Posterior vena cava (tissue), 2 donors: ENCODE measurements at places on chromosomes 7 and 10. TPM values are rescaled to one million over a fixed set of nuclear protein-coding genes. Genes with fewer than 3 reads are reported as not detected.
A peak's percentile ranks its signal among the peaks of the same experiment; 100 is the strongest.

DNA sequence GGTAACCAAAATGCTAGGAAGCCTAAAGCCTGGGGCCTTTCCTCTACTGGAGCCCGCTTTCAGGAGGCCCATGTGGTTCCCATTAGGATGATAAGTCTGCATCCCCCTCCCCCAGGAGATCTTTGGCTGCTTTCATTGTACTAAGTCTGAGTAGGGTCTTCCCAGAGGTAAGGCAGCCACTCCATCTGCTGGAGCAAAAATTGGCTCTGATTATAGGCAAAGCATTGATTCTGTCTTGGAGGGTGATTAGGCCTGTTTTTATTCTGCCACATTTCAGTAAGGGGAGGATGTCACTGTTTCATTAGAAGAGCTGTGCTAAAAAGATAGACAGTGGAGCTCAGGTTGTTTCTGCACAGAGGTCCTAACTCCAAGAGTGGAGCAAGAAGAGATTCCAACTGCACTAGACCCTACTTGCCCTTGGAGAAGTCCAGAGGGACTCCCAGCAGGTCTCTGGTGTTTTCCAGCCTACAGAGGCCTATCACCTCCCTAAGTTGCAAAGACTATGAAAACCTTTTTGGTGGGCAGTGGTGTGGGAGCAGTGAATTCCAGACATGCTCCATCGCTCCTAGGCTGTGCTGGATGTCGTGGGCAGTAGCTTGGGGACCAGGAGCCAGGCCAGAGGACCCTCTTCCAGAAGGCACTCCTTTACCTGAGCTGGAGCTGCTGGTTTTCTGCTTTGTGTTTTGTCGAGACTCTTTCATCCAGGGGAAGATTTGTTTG is 7.1 kb upstream of the HOXA2 start:
- no peak for DNase-seq

The SEMA3D gene
- total RNA-seq = 19.8 TPM

- DNase-seq = no peak
These were observed 114.0 kb upstream of the TCF7L2 start for GRCh38 chr10:112835944-112836451.

- DNase-seq = no peak
These were observed 7.1 kb downstream of the VIM start for GRCh38 chr10:17235136-17235535.

DNA sequence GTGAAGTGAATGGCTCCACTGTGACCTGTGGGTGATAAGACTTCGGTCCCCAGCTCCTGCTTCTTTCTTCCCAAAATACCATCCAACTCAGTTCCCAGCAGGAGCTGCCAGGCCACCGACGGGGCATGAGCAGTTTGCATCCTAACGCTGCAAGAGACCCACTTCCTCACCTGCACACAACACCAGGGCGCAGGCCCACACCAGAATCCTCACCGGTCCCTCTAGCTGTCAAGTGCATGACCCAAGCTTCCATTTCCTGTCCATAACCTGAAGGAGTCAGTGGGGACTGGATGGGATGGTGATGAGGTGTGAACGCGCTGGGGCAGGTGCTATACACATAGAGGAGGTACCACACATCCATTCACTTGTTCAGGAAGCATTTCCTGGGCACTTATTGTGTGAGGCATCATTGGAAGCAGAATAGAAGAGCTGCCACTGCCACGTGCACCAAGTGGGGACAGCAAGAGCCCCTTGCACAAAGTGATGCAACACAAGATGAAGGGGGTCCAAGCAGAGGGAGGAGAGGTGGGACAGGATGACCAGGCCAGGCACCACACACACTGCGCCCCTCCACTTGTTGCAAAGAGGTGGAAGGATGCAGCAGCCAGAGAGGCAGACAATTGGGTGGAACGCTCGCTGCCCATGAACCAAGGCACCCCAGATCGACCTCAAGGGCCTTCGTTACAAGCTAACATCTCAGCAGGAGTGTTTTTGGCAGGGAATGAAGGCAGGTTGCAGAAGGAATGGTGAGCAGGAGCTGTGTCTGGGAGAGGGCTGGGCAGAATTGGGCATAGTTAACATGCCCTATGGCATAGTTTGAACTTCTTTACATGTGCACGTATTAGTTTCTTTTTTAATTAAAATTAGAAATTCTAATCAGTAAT is 605.8 kb upstream of the MGMT start:
- peak; percentile 52 for DNase-seq

The UFSP1 gene
- total RNA-seq = 3.3 TPM

DNA sequence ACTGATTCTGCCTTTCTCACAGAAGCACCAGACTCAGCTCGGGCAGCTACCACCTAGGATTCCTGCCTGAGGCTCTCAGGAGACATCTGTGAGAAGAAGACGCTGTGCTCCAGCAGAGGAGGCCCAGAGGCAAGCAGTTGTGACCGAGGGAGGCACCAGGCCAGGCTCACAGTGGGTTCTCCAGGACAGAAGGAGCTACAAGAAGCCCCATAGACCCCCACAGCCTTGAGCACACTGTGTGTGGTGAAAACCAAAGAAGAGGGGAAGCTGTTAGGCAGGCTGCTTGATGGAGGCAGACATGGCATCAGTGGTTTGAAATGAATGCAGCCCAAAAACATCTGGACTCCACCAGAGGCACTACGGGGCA is 198.8 kb downstream of the GRID1 start:
- no peak for DNase-seq

DNA sequence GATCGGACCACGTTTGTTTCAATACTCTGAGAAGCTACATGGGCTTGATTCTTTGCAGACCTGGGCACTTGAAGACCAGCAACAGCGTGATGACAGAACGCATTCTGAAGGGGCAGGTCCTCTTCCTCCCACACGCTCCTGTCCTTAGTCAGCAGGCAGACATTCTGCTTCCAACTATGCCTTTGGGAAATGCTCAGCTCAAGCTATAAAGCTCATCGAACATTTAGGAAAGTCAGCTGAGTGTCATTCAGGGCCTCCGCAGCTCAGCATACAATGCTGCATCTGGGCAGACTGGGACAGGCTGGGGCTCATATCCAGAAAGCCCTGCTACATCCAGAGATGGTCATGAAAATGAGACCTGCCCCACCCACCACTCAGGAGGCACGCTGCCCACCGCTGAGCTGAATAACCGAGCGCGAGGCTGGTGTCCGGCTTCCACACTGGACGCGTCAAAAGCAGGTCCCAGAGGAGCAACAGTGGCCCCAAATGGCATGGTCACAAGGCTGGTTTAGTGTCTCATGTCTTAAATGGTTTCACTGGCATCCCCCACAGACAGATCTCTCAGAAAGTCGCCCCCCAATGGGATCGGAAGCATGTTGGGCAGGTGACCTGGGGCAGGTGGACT is 274.0 kb downstream of the DNAJB6 start:
- peak; percentile 74 for DNase-seq
